Stromal cell of bone marrow (primary cell): ENCODE measurements at places on chromosomes 16 and 17.

GRCh38 chr16:66306366-66307150 lies 59.9 kb upstream of the CDH5 start:
- no peak for DNase-seq

GRCh38 chr16:84905965-84906460 lies 86.2 kb downstream of the CRISPLD2 start:
- DNase-seq: no peak

DNA sequence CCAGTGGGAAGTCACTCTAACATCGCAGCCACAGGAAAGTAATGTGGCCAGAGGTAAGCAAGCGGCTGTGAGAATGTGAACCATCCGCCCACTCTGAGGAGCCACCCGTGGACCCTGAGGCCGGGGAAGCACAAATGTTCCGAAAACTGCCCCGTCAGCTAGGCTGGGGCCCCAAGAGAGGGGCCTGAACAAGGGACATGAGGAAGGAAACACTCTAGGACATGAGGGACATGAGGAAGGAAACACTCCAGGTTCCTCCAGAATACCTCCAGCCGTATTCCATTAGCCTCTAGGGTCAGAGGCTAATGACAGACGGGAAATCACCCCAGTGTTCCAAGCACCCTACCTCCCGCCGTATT lies 317 bp downstream of the TEFM start:
- no peak for DNase-seq

- no peak for DNase-seq
Measured at GRCh38 chr16:54203384-54203783, 83.2 kb downstream of the IRX3 start.

GRCh38 chr16:2296661-2297505 lies 29.0 kb upstream of the RNPS1 start:
- DNase-seq: peak; percentile 17

DNA sequence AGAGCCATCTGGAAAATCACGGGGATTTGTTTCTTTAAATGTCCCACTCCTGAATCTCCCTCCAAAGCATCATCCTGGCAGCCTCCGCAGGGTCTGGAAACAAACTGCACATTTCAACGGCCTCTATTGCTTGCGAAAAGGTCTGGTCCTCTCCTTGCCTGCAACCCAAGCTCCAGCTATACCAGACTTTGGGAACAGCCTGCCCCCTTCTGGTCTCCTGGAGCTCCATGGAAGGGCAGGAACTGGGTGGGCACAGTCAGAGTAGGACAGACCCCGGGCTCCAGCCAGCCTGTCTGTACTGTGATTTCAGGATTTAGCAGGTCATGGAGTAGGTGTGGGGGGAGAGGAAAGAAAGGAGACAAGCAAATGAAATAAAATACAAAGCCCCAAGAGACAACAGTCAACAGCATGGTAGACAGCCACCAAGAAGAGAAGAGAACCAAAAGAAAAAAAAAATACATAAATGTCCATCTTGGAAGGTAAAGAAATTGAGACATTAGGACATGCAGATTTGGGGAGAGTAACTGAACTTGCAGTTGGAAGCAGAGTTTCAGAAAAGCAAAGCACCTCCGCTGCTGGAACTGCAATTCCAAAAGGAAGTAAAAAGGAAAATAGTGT lies 2.7 kb downstream of the XYLT1 start:
- peak; percentile 64 for DNase-seq

DNA sequence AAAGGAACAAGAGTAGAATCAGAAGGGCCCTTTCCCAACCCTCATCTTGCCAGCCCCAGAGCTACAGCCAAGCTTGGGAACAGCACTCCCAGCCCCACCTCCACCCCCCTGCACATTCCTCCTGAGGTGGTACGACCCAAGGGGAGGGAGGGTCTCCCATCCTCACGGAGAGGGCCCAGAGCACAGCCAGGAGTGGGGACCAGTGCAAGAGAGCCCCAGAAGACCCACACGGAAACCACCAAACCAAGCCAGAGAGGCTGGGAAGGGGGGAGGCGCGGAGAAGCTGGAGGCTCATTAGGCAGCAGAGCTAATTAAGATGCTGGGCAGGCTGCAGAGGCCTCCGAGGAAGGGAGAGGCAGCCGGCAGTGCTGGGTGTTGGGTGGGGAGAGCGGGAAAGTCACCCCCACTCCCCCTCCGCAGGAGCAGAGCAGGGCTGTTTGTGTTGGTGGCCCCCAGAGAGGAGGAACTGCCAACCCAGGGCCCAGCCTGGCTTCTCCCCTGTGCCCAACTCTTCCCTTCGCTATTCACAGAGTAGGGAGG lies 2.4 kb downstream of the CACNB1 start:
- no peak for DNase-seq

DNA sequence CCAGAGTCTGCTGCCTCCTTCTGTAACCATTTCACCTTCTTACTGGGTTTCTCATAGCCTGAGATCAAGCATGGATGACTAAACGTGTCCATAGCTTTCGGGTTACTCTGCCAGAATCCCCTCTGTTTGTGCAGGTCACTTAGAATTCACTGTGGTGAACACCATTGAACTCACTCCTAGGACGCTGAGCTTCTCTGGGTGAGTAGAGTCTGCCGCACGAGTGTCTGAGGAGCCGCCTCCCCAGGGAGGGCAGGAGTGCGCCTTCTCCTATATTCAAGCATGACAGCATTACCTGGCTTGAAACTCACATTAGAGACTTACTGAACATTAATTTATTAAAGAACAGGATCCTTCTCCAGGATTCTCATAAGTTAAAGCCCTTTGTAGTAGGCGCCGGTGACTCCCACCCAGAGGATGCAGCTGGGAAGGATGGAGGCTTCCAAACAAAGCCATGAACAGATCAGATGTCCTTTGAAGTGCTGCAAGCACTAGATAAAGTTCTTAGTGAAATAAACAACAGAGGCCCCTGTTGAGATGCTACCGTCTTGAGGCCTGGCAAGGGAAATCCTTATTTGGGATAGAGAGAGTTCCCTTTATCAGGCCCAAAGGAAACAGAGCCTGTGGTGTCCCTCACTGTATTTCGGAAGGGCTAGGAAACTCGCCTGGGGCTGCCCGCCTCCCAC lies 144.6 kb upstream of the PLCG2 start:
- DNase-seq: no peak

- no peak for DNase-seq
Measured at GRCh38 chr16:22751685-22752084, 62.3 kb upstream of the HS3ST2 start.

GRCh38 chr16:85699628-85700027 lies 10.9 kb upstream of the GINS2 start:
- peak; percentile 25 for DNase-seq

GRCh38 chr16:66389256-66390176 lies 23.0 kb downstream of the CDH5 start:
- no peak for DNase-seq

GRCh38 chr17:80393241-80393890 lies 21.6 kb upstream of the ENDOV start:
- no peak for DNase-seq

DNA sequence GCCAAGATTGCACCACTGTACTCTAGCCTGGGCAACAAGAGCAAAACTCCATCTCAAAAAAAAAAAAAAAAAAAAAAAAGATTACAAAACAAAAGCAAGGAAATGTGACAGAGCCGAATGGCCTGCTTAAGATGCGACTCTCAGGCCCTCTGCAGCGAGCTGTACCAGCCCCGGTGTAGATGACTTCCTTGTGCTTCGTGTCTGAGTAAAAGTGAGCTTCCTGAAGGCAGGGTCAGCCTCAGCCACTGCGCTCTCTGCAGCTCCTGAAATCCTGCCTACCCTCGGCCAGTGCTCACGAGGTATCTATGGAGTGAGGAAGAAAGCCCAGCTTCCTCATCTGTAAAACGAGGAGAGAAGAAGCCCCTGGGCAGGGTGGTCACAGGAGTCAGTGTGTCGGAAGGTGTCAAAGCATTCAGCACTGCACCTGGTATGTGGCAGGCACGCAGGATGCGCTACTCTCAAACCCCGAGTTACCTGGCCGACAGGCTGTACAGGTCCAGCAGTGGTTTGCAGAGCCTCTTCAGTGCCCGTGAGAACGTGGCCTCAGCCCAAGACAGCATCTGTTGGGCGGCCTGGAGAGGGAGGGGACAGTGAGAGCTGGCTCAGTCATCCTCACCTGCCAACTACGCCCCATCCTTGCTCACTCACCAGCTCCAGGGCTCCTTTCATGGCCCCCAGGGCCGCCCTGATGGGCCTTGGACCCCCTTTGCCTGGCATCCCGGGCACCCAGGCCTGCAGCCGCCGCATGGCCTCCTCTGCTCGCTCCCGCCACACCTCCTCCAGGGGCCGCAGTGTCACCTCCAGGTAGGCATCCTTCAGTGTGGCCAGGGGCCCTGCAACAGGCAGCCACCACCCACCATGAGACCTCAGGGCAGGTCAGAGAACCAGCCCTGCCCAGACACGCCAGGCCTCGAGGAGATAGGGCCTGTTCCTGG lies 44.6 kb downstream of the RMI2 start:
- DNase-seq: no peak

GRCh38 chr17:81058263-81058871 lies 23.4 kb downstream of the BAIAP2 start:
- DNase-seq: no peak

GRCh38 chr17:51397361-51398127 lies 137.2 kb downstream of the UTP18 start:
- peak; percentile 25 for DNase-seq

DNA sequence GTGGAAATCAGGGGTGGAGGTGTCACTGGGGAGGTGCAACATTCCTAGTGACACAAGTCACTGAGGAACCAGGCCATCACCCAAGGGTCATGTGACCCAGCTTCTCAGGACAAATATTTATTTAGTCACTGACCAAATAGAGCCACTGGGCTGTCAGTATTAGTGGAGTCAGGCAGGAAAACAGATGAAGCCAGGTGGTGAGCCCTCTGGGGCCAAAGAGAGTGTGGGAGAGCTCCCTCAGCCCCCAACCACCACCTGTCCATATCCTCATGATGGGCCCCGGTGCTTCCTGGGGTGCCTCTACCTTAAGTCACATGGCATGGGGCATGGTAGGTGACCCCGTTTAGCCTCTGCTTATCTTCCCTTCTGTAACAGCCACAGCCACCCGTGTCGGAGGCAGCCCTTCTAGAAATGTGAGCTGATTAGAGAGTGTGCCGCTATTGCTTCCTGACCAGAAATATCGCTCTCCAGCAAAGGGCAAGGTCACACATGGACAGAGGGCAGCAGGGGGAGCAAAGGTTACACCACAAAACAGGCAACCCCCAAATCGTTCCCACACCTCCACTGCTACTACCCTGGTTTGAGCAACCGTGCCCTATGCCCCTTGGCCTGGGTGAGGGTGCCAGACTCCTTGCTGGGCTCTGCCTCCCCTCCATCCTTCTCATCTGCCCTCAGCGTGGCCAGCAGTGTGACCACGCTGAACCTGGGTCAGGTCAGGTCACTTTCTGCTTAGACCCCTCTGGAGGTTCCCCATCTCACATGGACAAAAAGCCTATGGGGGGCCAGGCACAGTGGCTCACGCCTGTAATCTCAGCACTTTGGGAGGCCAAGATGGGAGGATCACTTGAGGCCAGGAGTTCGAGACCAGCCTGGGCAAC lies 8.6 kb upstream of the AKTIP start:
- no peak for DNase-seq

GRCh38 chr16:88407807-88408206 lies 25.0 kb downstream of the ZNF469 start:
- DNase-seq: no peak

- no peak for DNase-seq
Measured at GRCh38 chr17:41054025-41054424, 1.0 kb downstream of the KRTAP2-2 start.

GRCh38 chr17:78225088-78225865 lies 6.2 kb upstream of the TMEM235 start:
- no peak for DNase-seq

GRCh38 chr16:79250502-79251098 lies 349.9 kb downstream of the MAF start:
- no peak for DNase-seq

DNA sequence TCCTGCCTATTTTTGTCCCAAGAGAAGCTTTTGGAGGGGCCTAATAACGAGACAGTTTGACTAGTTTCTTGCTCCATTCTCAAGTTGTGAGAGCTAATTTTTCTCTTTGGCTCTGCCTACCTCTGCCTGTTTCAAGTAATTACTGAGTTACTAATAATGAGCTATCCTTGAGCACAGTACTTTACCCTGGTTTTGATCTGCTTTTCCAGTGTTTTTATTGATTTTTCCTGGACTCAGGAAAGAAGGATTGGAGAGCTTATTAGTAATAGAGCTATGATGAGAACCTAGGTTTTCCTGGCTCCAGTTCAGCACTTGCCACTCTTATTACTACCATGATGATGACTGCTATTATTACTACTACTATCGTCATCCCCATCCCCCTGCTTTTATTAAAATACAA lies 106.7 kb downstream of the HS3ST3B1 start:
- DNase-seq: no peak

GRCh38 chr16:9275377-9275776 lies 183.9 kb downstream of the HAPSTR1 start:
- DNase-seq: no peak

GRCh38 chr17:17204041-17204591 lies 2.0 kb downstream of the PLD6 start:
- DNase-seq: no peak

DNA sequence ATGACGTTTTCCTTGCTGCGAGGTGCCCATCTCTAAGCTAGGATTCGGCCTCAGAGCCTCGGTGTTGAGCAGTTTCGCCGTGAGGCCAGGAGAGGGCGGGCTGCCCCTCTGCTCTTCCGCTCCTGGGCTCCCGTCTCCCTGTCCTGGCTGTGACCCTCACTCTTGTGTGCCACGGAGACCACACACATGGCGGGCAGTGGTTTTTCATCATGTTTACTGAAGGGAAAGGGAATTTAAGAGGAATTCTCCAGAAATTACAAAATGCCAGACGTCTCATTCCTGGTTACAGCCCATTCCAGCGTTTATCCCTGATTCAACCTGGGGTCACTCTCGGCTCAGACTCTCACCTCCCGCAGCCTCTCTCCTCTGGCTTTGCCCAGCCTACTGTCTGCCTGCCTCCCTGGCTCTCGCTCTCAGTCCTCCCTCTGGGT lies 96.8 kb upstream of the ELAC2 start:
- DNase-seq: peak; percentile 19

- DNase-seq: no peak
Measured at GRCh38 chr16:84916178-84916577, 95.2 kb downstream of the ZDHHC7 start.

- DNase-seq: no peak
Measured at GRCh38 chr17:41334385-41335305, 16.0 kb downstream of the KRT33A start.

GRCh38 chr17:17159571-17159970 lies 46.6 kb downstream of the PLD6 start:
- no peak for DNase-seq

- DNase-seq: no peak
Measured at GRCh38 chr16:58885528-58886170, 151.5 kb upstream of the GOT2 start.
